ENCODE measurements at places on chromosomes 1 and 21.

- DNase-seq: peak; percentile 33
These were observed 739 bp downstream of the SMG5 start for GRCh38 chr1:156281693-156282478.

DNA sequence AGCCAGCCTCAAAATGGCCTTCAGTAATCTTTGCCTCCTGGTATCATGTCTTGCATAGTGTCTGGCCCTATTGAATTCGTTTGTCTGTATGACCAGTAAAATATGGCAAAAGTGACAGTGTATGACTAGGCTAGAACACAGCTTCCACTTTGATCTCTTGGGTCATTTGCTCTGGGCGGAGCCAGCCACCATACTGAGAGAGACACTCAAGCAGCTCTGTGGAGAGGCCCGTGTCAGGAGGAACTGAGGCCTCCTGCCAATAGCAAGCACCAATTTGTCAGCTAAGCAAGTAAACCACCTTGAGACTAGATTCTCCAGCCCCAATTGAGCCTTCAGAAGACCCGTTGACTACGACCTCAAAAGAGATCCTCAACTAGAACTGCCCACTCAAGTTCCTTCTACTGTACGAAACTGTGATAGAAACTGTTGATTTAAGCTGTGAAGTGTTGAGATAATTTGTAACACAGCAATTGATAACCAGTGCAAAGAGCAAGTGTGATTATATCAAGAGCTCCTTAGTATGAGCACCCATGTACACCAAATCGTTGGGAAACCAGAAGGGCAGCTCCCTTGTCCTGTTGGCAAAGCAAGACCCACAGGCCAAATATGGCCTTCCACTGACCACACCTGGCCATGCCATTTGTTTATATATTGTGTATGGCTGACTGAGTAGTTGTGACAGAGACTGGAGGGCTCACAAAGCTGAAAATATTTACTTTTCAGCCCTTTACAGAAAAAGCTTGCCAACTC, 52.7 kb upstream of the SERBP1 start:
- no peak for DNase-seq

DNA sequence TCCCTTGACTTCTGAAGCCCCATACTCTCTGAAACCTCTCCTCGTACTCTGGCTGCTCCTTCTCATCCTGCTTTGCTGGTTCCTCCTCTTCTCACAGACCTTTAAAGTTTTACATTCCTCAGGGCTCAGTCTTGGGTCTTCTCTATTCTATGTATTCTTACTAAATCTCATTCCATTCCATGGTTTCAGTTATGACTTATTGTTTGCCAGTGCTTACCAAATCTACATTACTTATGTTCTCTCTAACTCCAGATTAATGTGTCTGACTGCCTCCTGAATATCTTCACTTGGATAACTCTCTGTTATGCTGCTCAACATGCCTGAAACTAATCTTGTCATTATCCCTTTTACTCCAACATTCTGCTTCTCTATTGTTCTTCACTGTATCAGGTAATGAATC, 5.4 kb upstream of the SLC35D1 start:
- DNase-seq: no peak

- no peak for DNase-seq
These were observed 864 bp upstream of the CCDC24 start for GRCh38 chr1:43990271-43991199.
